Mucosa of gallbladder (tissue), 1 donor: ENCODE measurements at places on chromosomes 1 and 21.

- DNase-seq, result no peak
Measured at GRCh38 chr1:20271498-20272400, 18.9 kb upstream of the VWA5B1 start.

DNA sequence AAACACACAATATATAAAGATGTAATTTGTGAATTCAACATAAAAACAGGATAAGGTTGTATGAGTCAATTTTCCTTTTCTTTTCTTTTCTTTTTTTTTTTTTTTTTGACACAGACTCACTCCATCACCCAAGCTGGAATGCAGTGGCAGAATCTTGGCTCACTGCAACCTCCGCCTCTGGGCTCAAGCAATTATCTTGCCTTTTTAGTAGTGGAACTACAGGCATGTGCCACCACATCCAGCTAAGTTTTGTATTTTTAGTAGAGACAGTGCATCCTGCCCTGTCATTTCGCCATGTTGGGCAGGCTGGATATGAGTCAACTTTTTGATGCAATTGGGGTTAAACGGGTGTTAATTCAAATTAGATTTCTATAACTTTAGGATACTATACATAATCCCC, 10.3 kb upstream of the SPRR2B start:
- DNase-seq, result no peak

DNA sequence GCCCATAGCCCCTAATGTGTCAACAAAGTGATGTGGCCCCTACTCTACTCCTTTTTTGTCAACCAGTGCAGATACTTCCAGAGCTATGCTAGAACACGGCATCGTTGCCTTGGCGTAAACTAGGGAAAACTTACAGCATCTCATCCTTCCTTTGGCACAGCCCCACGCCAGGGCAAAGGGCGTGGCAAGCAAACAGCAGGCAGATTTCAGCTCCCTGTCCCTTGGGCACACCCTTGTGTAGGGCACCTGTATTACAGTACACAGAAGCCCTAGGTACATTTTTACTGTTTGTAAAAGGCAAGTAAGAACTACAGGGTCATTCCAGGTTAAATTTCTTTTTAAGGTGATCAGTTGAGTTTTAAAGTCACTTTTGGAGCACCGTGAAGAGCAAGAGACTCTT, 29.3 kb downstream of the PRDX6 start:
- no peak for DNase-seq

- no peak for DNase-seq
Measured at GRCh38 chr1:46172321-46172720, 2.6 kb upstream of the TSPAN1 start.

GRCh38 chr1:30051777-30052176, 671.6 kb downstream of the MATN1 start:
- no peak for DNase-seq

DNA sequence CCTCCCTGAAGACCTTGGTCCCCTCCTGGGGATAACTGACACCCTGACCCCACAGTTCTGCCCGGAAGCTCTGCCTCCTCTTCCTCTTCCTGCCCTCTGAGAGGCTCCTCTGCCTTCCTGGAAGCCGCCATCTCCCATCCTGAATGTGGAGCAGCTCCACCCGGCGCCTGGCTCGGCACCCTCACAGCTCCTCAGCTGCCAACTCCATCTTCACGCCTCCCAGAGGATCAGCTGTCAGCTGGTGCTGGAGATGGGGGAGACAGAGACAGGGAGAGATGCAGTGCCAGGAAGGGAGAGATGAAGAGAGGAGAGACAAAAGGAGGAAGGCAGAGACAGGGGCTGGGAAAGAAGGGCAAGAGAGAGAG, 210.4 kb upstream of the CSF3R start:
- DNase-seq, result no peak

- DNase-seq, result no peak
Measured at GRCh38 chr21:36499578-36500471, 19.9 kb upstream of the CLDN14 start.

GRCh38 chr1:170871868-170872267, 63.5 kb upstream of the MROH9 start:
- DNase-seq, result no peak
